Hematopoietic multipotent progenitor cell treated with erythropoietin and hydrocortisone succinate and interleukin-3 and kit ligand, for 6 days (in vitro differentiated cells): ENCODE measurements at places on chromosomes 5 and 9.

GRCh38 chr5:893137-893506 is 438 bp downstream of the TRIP13 start:
- peak; percentile 28 for DNase-seq

DNA sequence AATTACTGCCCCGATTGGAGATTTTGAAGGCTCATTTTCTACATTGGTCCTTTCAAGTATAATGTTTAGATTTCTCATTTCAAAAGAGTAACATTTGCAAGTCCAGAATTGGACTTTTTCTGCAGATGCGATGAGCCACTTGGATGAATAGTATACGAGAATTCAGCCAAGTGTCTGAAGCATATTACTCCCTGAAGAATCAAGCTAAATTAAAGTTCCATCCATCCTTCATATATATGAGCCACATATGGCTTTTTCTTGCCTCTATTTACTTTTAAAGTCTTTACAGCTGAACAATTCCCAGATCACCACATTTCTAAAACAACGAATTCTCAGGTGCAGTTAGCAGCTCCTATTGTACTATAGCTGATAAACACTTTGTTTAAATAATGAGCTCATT is 288.7 kb downstream of the CEMIP2 start:
- no peak for DNase-seq

- DNase-seq = no peak
These were observed 48.4 kb downstream of the GALNT10 start for GRCh38 chr5:154238776-154239481.

DNA sequence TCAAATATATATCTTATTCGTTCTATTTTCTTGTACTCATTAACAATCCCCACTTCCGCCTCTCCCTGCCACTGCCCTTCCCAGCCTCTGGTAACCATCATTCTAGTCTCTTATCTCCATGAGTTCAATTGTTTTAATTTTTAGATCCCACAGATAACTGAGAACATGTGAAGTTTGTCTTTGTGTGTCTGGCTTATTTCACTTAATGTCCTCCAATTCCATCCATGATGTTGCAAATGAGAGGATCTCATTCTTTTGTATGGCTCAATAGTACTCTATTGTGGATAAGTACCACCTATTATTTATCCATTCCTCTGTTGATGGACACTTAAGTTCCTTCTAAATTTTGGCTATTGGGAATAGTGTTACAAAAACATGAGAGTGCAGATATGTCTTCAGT is 17.2 kb upstream of the CMYA5 start:
- no peak for DNase-seq

GRCh38 chr5:61334868-61335615 is 3.0 kb downstream of the ZSWIM6 start:
- peak; percentile 56 for DNase-seq

- no peak for DNase-seq
These were observed 29.8 kb downstream of the CXXC5 start for GRCh38 chr5:139677736-139678613.

DNA sequence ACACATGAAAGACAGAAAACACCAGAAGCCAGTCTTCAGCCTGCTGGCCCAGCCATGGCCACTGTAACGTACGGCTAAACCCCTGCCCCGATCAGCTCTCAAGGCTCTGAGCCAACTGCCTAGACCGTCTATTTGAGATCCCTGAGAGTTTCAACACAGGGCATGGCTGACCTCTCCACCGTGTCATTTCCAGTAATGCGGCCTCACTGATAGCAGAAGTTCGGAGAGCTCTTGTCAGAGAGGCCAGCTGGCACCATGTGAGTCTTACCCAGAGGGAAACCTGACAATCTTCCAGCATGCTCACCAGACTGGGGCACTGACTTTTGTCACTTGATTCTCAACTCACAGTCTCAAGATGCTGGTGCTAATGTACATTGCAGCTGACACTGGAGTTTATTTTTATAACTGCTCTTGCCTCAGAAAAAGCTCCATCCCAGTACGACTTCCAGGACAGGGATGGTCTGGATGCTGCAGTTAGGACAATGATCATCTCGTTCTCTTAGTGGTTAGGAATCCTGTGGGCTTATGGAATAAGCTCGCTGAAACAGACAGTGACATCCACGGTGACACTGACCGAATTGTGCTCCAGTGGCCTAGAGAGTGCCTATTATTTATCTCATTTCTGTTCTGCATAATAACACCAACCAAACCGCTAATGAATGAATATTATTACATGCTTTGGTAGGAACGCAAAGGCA is 372.7 kb downstream of the ICE1 start:
- DNase-seq = no peak

DNA sequence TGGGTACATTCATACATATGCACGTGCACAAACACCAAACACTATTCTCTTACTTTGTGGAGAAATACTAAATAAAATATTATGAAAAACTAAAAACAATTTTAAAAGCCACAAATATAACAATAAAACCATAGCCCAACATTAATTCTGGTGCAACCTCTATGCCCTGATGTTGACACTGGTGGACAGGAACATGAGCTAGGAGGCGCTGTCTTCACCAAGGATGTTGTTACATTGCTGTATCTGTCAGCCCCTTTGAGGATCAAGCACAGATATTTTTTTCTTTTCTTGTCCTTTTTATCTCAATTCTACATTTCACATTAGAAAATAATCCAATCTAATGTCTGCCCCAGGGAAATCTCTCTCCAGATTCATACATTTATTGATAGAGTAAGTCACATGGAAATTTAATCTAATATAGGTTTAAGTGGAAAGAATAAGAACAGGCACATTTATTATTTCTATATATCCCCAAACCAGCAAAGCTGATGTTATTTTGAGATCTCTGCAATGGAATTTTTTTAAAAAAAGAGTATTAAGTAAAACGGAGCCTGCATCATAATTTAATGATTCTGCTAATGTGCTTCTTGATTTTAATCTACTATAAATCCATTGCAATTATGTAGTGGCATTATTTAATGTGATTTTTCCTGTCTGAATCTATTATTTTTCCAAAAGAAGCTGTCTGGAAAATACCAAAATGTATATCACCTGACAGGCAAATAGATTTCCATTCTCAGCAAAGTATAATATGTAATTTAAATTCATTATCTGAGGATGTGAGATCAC is 716.5 kb downstream of the MTRR start:
- no peak for DNase-seq

DNA sequence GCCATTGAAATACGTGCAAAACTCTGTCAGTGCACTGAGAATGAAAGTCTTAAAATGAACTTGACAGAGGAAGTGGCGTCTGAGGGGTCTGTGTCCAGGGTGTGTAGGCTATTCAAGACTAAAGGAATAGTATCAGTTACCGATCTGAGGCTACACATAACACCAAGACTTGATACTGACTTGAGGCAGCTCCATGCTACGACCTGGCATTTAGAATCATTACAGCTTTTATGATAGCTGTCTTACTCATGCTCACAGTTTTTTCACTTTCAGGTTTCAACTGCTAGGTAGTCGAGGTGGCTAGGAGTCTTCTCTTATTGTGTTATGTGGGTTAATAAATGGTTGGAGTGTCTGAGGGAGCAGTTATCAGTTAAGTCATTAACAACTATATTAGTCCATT is 92.8 kb upstream of the SLCO6A1 start:
- no peak for DNase-seq

DNA sequence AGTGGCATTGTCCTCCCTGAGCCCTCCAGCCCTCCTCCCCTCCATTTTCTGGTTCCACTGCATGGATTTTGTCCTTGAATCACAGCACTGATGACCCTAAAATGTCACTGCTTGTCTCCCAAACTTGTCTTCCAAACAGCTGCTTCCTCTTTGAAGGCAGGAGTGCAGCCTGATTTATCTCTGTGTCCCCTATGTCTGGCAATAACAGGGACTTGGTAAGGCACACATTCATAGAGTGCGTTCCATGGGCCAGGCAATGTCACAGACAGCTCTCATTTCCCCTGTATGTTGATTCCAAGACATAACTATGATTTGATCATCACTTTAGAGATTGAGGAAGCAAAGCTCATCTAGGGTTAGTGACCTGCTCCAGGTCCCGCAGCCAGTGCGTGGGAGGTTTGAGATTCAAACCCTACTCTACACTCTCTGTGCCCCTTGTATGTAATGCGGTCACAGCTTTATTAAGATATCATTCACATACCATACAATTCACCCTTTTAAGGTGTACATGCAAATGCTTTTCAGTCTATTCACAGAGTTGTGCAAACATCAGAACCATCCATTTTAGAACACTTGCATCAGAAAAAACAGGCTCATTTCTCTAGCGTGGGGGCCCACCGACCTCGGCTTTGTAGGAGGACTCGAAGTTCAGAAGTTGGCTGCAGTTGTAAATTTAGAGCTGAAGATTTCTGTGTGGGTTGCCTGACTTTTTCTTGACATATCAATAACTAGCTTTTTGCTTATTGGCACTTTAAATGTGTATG is 28.4 kb upstream of the BOD1 start:
- no peak for DNase-seq

DNA sequence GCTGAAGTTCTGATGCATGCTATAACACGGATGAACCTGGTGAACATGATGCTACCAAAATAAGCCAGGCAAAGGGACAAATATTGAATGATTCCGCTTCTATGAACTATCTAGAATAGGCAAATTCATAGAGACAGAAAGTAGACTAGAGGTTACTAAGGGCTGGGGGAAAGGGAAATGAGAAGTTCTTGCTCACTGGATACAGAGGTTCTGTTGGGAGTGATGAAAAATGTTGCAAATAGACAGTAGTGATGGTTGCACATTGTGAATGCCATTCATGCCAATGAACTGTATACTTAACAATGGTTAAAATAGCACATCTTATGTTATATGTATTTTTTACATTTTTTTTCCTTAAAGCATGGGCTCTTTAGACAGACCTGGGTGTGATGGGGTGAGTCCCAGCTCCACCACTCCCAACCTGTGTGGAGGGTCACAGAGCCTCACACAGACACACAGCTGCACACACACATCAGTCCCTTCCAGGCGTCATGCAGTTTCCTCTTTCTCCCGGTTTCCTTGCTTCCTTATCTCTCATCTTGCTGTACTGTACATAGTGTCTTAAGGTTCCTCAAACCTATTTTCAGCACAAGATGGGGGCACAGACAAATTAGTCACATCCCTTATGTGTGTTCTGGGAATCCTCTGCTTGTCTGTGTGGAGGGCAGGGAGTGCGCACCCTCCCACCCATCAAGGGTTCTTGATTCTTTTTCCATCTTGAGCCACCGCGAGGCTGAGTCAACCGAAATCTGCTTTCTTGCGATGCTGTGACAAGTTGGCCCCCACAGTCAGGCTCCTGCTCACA is 192.9 kb downstream of the CRB2 start:
- peak; percentile 31 for DNase-seq

DNA sequence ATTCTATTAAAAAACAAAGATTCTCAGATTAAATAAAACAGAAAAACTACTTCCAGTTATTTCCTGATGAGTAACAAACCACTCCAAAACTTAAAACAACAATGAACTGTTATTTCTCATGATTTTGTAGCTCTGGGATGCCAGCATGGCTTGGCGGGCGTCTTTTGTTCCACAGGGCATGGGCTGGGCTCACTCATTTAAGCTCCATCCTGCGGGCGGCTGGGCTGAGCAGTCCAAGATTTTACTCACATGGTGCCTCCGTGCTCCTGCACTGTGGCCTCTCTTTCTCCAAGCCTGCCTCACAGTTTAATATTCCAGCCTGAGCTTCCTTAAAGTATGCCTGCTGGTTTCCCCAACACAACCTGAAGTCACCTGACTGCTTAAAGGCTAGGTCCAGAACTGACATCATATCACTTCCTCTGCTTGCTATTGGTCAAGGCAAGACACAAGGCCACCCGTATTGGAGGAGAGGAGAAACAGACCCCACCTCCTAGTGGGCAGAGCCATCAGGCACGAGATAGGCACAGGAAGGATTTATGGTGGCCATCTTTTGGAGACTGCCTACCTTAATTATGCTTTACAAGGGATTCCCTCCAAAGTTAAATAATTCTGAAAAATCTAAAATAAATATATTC is 41.6 kb upstream of the ZBTB43 start:
- DNase-seq = peak; percentile 11

GRCh38 chr9:21031808-21032183 is 356 bp upstream of the HACD4 start:
- no peak for DNase-seq

DNA sequence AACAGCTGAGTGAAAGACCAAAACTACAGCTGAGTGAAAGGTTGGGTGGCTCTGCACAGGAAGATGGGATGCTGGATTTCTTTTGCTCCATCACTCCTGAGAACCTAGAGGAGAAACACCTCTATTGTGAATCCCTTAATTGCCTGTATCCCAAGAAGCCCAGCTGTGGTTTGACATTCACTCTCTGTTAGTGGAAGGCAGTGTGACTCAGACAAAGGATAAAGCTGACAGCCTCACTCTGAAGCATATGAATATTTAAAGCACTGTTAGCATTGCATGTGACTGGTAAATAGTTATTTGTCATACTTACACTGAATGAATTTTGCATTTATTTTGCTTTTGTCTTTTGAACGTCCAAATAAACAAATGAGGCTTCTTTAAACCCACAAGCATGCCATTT is 367.1 kb upstream of the RIOK2 start:
- DNase-seq = no peak

DNA sequence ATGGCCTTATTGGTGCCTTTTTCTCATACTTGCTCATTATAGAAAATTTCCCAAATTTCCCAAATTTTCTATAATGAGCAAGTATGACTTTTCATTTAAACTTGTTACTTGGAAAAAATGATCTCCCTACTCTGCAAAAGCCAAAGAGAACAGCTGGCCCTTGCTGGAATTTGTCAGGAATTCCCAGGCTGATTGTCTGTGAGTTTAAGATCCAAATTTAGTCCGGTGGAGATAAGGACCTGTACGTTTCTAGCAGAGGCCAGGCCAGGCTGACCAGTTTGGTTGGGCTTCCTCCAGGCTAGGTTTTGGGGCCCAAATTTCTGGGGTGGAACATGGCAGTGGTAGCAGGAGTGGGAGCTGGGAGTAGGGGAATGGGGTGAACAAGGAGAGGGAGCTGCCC is 51.9 kb downstream of the NEURL1B start:
- DNase-seq = no peak

DNA sequence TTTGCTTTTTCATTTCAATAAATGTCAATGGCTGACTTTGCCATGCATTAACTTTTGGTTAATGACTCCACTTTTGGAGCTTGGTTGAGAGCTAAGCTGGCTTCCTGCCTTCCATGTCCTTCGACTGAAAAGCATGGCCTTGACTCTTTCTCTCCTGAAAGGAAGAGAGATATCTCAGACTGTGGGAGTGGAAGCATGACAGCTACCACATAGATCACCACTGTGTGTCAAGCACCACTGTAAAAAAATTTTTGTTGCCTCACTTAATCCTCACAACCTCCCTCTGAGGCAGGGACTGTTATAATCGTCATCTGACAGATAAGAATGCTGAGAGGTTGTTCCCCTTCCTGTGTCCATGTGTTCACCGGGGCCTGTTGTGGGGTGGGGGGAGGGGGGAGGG is 184.8 kb downstream of the RORB start:
- no peak for DNase-seq

- DNase-seq = no peak
These were observed 4.3 kb upstream of the DRD1 start for GRCh38 chr5:175448276-175448675.

GRCh38 chr5:132372127-132372526 is 2.6 kb downstream of the SLC22A5 start:
- no peak for DNase-seq

GRCh38 chr5:39555788-39556187 is 131.0 kb upstream of the DAB2 start:
- DNase-seq = no peak
